ENCODE measurements at places on chromosomes 12 and 14. TPM values are rescaled to one million over a fixed set of nuclear protein-coding genes. Genes with fewer than 3 reads are reported as not detected.

DIP2B gene
- 15.5 TPM for total RNA-seq

FOXM1 gene
- total RNA-seq, result 1.4 TPM

AKAP3 gene
- 5.4 TPM for total RNA-seq

KRT75 gene
- not detected for total RNA-seq

SOCS2 gene
- total RNA-seq, result 14.3 TPM

GDF11 gene
- total RNA-seq, result 12.0 TPM

DLGAP5 gene
- not detected for total RNA-seq

KRT79 gene
- total RNA-seq, result not detected

OTOGL gene
- 0.74 TPM for total RNA-seq

- no peak overlapping the region for H3K27ac ChIP-seq
- H3K4me1 ChIP-seq, result no peaks in the 10 kb centered on the region
- no peak overlapping the region for H3K4me3 ChIP-seq
- no peaks in the 10 kb centered on the region for H3K27me3 ChIP-seq
- no peak for DNase-seq
These were observed 202.1 kb upstream of the PDZRN4 start for GRCh38 chr12:40986001-40986400.

DNA sequence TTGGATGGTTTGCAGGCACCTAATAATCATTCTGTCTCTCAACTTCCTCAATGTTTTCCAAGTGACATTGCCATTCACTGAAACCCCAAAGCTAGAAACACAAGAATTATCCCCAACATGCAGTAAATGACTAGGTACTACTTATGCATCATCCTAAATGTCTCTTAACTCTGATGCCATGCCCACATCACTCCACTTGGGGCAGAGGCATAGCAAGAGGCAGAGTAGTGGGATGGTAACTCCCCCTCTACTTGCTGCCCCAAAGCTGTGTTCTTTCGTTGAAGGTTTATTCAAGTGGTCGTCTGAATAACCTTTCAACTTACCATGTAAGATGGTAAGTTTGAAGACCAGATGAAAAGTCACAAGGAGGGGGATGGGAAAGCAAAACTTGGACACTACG is 77.9 kb upstream of the SOX5 start:
- no peak overlapping the region for H3K27ac ChIP-seq
- no peak for DNase-seq
- no peak overlapping the region for H3K4me3 ChIP-seq
- H3K27me3 ChIP-seq, result no peaks in the 10 kb centered on the region

DNA sequence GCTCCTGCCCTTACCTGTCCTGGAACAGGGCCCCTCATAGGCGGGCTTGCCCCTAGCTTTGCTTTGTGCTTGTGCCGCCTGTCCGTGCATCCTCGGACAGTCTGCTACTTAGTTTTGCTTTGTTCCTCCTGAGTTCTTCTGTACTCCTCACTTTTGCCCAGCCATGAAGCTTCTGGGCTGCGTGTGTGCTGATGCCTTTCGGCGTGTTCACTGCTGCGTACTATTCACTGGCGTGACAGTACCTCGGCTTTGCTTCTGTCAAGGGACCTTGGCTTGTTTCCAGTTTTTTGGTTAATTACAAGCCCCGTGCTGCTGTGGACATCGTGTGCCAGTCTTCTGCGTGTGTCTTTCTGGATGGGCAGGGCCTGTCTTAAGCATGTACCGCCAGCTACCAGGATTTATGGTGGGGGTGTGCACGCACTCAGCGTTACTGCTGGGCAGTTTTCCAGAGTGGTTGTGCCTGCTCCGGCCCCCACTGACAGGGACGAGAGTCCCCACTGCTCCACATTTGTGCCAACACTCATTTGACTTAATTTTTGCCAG is 2.5 kb downstream of the PACS2 start:
- DNase-seq, result no peak
- no peak overlapping the region for H3K4me3 ChIP-seq
- peaks cover 41% of the 10 kb centered on the region for H3K4me1 ChIP-seq
- H3K36me3 ChIP-seq, result no peaks in the 10 kb centered on the region

- no peaks in the 10 kb centered on the region for H3K36me3 ChIP-seq
- no peak overlapping the region for H3K4me3 ChIP-seq
- H3K4me1 ChIP-seq, result peaks cover 2% of the 10 kb centered on the region
- no peak overlapping the region for H3K27ac ChIP-seq
- DNase-seq, result no peak
These were observed 120.7 kb downstream of the C12orf75 start for GRCh38 chr12:105451211-105451610.

GRCh38 chr12:2998789-2999264 is 39.6 kb downstream of the TEAD4 start:
- no peaks in the 10 kb centered on the region for H3K36me3 ChIP-seq
- peak overlapping the region; percentile 61 for H3K27ac ChIP-seq
- DNase-seq, result peak; percentile 56
- H3K4me1 ChIP-seq, result peaks cover 20% of the 10 kb centered on the region

DNA sequence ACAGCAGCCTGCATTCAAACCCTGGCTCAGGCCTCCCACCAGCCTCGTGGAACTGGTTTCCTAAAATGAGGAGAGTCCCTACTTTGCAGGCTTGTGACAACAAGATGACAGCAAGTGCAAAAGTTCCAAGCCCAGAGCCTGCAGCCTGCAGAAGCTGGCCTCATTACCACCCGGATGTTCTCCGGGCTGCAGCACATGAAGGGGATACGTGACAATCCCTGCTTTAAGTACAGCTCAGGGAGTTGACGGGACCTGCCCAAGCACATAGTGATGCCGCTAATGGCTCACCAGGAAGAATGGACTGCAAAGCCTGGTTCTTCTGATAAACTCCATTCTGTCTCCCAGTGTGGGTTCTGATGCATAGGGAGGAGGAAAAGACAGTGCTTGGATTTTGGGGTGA is 15.0 kb downstream of the SSH1 start:
- peaks cover 69% of the 10 kb centered on the region for H3K36me3 ChIP-seq
- H3K27me3 ChIP-seq, result no peaks in the 10 kb centered on the region
- no peak for DNase-seq
- no peak overlapping the region for H3K4me3 ChIP-seq

GRCh38 chr12:27220988-27221345 is 23.1 kb upstream of the STK38L start:
- no peaks in the 10 kb centered on the region for H3K36me3 ChIP-seq
- peaks cover 5% of the 10 kb centered on the region for H3K4me1 ChIP-seq
- DNase-seq, result no peak
- H3K27me3 ChIP-seq, result no peaks in the 10 kb centered on the region
- no peak overlapping the region for H3K27ac ChIP-seq
- H3K4me3 ChIP-seq, result no peak overlapping the region

- no peaks in the 10 kb centered on the region for H3K27me3 ChIP-seq
- no peak overlapping the region for H3K4me3 ChIP-seq
- H3K27ac ChIP-seq, result no peak overlapping the region
- no peaks in the 10 kb centered on the region for H3K4me1 ChIP-seq
These were observed 68.6 kb upstream of the SRRM4 start for GRCh38 chr12:118912697-118913270.

GRCh38 chr12:31843398-31844095 is 114.7 kb upstream of the AMN1 start:
- no peaks in the 10 kb centered on the region for H3K27me3 ChIP-seq
- no peak overlapping the region for H3K4me3 ChIP-seq
- no peak overlapping the region for H3K27ac ChIP-seq
- H3K36me3 ChIP-seq, result no peaks in the 10 kb centered on the region
- no peak for DNase-seq

DNA sequence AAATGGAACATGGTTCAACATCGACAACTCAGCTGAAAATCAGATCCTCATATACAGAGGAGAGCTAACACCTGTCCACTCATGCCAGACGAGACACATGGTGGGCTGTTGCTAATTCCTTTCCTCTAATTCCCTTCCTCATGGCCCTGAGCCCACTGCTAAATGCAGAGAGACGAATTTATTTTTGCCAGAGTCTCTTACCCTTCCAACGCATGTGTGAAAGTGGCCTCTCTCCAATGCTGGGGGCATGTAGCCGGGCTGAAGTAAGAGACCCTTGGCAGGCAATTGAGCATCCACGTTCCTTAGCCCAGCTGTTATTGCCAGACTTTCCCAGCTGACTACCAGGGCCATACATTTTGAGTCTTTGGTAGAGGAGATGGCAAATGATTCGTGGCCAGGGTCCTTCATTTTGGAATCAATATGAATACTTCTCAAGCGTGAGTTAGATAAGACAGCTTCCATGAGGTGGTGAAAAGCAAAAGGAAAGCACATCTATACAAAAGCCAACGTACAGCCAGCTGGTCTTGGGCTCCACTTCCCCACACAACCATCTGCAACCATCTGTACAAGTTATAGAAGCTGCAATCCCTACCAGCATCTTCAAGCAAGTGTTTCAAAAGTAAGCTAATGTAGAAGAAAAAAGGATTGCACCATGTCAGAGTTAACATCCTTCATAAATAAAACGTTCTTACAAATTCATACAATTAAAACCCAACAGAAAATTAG is 28.6 kb downstream of the CORO1C start:
- peak overlapping the region; percentile 61 for H3K27ac ChIP-seq
- H3K36me3 ChIP-seq, result no peaks in the 10 kb centered on the region
- peaks cover 70% of the 10 kb centered on the region for H3K4me1 ChIP-seq
- no peak overlapping the region for H3K4me3 ChIP-seq
- no peak for DNase-seq
- no peaks in the 10 kb centered on the region for H3K27me3 ChIP-seq

All from heart right ventricle (tissue), 16 donors.